ENCODE measurements at places on chromosomes 7 and 10. TPM values are rescaled to one million over a fixed set of nuclear protein-coding genes. Genes with fewer than 3 reads are reported as not detected.

DNA sequence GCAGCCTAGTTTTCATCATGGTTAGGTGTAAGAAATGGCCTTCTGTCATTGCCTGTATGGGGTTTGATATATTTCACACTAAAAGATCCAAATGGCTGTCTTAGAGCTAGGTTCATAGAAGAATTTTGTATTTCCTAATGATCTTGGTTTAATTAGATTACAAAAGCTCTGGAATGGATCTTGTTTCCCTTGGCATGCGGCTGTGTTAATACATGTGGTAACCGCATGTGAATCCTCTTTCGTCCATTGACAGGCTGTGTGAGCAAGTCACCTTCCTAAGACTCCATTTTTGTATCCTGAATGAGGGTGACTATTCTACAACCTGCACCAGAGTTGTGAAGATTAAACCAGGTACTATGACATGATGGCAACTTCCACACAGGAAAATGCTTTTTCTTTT lies 12.4 kb upstream of the FZD1 start:
- DNase-seq = no peak

GRCh38 chr10:1536341-1536740 lies 201.0 kb downstream of the ADARB2 start:
- DNase-seq = peak; percentile 25

Gene LHPP
- total RNA-seq = 11.5 TPM

- DNase-seq = no peak
These were observed 337.3 kb downstream of the MALRD1 start for GRCh38 chr10:19385846-19386450.

DNA sequence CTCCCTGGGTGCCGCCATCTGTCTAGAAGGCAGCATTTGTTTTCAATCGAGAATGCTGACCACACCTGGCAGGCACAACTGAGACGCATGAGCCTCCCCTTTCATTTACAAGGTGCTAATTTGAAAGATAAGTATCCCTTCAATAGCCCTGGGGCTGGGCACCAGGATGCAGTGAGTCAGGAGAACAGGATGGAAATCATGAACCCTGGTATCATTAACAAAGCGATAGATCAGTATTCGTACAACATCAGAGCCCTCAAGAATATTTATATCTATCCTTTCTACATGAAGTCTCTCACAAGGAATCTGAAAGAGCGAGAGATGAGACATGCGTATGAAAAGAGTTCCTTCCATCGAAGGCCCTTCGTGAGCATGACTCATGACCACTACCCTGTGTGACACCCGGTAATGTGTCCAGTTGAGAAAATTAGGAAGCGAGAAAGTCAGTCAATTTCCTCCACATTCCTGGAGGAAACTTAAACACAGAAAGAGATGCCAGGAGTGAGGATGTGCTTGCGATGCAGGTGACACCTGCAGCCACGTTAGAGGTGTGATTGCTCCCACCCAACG lies 123.1 kb upstream of the PITRM1 start:
- no peak for DNase-seq

DNA sequence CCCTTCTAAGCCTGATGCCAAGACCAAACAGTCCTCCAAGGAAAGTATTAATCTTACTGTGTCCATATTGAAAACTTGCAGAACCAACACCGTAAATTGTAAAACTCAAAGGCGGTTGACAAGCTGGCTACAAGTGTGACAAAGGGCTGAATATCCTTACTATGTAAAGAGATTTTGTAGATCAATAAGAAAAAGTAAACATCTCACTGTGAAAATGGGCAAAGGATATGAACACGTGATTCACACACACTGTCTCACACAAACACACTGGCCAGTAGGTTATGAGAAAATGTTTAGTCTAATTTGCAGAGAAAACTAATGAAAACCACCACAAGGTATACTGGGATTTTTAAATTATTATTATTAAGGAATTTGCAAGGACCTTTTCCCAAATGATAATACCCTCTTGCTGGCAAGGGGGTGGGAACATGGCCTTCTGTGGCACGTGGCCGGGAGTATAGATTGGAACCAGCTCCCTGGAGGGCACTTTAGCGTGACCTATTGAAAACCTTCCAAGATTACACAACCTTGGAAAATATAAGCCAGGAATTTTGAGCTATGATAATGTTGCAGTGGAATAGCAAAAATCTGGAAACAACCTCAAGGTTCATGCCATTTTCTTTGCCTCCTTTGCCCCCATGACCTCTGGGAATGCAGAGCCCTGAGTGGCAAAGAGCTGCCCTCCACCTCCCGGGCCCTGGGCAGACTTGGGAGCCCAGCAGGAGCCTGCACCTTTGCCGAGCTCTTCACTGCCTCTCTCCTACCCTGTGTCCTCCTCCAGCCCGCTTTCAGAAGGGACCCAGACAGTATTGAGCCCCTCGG lies 26.2 kb upstream of the SLC29A3 start:
- no peak for DNase-seq

- DNase-seq = peak; percentile 72
These were observed 4.0 kb downstream of the BMPER start for GRCh38 chr7:33909318-33909717.

Gene ZNF804B
- not detected for total RNA-seq

Gene IFIT3
- total RNA-seq = 43.8 TPM

DNA sequence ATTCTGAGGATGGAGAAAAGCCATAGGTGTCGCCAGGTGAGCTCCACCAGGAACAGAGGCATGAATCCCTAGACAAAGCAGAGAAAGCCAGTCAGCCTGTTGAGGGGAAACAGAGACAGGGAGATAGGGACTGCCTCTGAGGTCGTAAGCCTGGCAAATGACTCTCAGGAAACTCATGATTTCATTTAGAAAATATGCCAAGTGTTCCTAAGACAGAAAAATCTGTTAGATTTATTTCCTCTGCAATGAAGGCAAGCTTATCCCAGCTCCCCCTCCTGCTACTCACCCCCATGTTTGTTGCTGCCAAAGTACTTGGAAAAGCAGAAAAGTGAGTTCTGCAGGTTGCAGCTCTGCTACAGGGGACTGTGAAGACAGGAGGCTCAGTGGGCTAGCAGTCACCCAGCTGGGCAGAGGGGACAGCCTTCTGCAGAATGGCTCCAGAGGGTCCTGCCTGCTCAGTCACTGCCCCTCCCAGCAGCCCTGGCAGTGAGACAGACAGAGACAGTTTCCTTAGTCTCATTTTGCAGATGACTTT lies 184.3 kb downstream of the ADRA2A start:
- DNase-seq = peak; percentile 44

Gene TMEM178B
- 1.1 TPM for total RNA-seq

Gene SORCS3
- not detected for total RNA-seq

Gene TMEM168
- total RNA-seq = 17.4 TPM

Gene PRRT4
- not detected for total RNA-seq

DNA sequence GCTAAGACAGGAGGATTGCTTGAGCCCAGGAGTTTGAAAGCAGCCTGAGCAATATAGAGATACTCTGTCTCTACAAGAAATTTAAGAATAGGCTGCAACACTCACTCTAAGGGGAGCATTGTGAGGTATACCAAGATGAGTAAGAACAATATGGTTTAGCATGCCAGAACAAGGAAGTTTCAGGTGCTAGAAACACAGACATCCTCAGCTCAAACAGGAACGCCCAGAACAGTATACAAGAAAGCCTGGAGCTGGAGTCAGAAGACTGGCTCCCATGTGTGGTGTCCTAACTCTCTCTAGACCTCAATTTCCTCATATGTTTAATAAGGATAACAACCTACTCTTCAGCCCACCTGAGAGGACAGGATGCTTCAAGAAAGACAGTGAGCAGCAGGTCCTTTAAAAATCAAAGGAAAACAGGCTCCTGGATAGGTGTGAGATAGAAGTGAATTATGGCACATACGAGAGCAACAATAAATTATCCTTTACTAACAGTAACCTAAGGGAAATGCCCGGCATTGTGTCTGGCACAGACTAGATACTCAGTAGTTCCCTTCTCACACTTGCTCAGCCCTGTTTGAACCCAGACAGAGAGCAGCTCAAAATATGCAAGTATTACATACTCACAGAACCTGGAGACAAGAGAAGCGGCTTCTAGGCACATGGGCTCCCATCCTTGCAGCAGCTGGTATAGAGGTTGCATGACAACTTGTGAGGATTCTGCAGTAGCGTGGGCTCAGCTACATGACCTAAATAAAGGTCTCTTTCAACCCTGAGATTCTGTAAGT lies 45.4 kb downstream of the KAT6B start:
- no peak for DNase-seq

GRCh38 chr7:116239434-116239833 lies 29.1 kb downstream of the TES start:
- no peak for DNase-seq

- no peak for DNase-seq
These were observed 284.0 kb downstream of the CELF2 start for GRCh38 chr10:11301571-11302111.

Gene MRLN
- total RNA-seq = not detected

Gene TDRD1
- total RNA-seq = 0.59 TPM

GRCh38 chr7:20201380-20201779 lies 15.8 kb downstream of the MACC1 start:
- no peak for DNase-seq

DNA sequence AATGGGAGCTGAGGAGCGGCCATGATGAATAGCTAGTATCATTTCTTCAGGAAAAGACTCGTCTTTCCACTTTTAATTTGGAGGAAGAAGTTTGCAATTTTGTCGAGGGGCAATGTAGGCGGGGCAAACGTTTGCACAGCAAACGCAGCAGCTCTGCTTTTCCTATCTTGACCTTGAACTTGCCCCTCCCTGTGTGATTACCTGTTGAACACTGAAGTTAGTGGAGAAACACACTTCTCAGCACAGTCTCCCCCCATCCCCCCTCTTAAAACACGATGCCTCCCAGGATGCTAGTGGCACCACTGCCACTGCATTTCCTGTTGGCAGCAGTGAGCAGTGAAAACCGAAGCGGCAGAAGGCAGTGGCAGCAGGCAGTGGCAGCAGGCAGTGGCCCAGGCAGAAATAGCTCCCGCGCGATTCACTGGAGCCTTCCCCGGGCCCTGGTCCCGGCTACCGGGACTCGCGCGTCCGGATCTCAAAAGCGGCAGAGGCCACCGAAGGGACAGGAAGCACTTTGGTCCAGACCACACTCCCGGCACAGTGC lies at the start of gene EPDR1:
Gene EPDR1 (plus strand): TSS at position 336 of the 544 bp plus-strand sequence. CDS start 300 bp downstream, outside the sequence.
- DNase-seq = peak; percentile 75

GRCh38 chr7:154195266-154195665 lies 143.1 kb downstream of the DPP6 start:
- DNase-seq = no peak

DNA sequence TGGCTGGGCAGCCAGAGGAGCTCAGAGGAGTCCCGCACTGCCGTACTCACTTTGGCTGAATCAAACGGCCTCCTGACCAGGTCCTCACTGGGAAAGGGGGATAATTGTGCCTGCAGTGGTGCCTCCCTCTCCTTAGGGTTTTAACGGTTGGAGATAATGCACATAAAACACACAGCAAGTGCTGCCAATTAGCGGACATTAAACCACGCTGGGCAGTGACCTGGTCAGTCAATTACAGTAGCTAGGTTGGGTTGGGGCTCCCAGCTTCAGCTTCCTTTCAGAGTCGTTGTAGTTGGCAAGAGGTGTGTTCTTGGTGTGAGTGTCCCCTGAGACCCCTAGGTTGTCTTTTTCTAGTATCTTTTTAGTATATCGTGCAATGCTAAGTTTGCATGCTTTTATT lies 146.6 kb downstream of the C10orf105 start:
- peak; percentile 56 for DNase-seq

DNA sequence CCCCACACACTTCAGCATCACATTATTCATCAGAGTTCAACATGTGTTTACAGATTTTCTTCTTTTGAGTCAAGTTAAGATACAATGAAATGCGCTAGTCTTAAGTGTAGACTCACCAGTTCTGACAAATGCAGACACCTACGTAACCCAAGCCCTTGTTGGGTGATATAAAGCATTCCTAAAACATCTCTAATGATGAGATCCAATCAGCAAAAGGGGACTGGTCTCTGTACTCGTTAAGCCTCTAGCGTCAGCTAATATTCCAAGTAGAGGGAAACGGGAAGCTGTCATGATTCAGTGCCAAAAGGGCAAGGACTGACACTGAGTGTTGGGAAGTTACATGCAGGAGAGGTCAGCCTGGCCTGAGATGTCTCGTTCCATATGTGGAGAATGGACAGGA lies 38.7 kb upstream of the TRIL start:
- no peak for DNase-seq

Gene ENO4
- 0.29 TPM for total RNA-seq

DNA sequence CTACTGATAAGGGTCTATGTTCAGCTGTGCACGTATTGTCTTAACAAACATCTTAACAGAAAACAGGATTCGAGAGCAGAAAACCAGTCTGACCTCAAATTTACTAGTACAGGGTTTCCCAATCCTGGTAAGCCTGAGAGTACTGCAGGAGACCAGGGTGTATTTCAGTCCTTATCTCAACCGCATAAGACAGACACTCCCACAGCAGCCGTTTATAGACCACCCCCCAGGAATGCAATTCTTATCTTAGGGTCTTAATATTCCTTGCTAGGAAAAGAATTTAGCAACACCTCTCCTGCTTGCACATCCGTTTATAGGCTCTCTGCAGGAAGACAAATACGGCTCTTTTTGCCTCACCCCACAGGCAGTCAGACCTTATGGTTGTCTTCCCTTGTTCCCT lies 277.3 kb downstream of the SDK1 start:
- no peak for DNase-seq

- DNase-seq = no peak
These were observed 1.6 kb downstream of the KIAA1217 start for GRCh38 chr10:24210501-24210900.

- no peak for DNase-seq
These were observed 91.2 kb downstream of the GTF2IRD1 start for GRCh38 chr7:74544706-74545469.

- peak; percentile 34 for DNase-seq
These were observed 3.9 kb downstream of the MTERF1 start for GRCh38 chr7:91876391-91877133.

DNA sequence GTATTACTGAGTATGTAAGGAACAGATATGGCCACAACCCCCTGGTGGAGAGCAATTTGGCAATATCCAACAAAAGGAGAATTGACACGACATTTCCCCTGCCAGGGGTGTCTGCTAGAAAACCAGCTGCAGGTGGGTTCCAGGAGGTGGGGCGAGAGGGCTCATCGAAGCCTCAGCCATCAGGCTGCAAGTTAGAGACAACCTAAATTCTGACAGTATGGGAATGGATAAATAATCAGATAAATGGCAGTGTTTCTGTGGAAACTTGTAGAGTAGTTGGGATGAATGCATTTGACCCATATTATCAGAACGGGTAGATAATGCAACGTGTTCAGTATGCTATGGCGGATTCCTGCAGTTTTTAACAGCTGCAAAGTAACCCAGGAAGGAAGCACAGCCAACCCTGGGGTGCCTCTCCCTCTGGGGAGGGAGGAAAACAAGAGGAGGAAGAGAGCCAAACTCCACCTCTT lies 3.5 kb downstream of the TMEM273 start:
- DNase-seq = no peak

GRCh38 chr10:74179111-74179710 lies 28.2 kb downstream of the ADK start:
- DNase-seq = no peak

Gene SYT15
- under 0.01 TPM for total RNA-seq

GRCh38 chr10:75858339-75858738 lies 426.9 kb downstream of the LRMDA start:
- DNase-seq = no peak

GRCh38 chr10:99569253-99569939 lies 36.7 kb downstream of the NKX2-3 start:
- DNase-seq = no peak
